Stomach (tissue), 19 donors: ENCODE measurements at places on chromosomes 6 and 20.

- DNase-seq, result no peak
These were observed 26.0 kb upstream of the PI16 start for GRCh38 chr6:36928547-36928918.

- no peak for DNase-seq
These were observed 2.2 kb downstream of the CCN2 start for GRCh38 chr6:131948692-131949619.

DNA sequence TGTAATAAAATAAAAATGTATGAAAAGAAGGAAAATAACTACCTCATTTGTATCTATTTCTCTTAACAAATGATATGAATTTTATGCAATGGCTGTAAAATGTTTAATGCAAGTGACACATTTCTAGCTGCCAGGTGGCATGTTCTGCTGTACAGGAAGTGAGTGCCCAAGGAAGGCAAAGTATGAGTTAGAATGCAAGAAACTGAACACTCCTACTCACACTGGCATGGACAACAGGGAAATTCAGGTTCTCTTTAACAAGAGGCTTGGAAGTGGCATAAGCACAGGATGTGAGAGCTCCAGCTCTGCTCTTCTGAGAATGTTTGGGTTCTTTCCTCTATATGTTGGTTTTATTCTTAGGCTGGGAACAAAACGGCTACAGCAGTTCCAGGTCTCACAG, 20.4 kb upstream of the LAMA4 start:
- DNase-seq, result no peak

DNA sequence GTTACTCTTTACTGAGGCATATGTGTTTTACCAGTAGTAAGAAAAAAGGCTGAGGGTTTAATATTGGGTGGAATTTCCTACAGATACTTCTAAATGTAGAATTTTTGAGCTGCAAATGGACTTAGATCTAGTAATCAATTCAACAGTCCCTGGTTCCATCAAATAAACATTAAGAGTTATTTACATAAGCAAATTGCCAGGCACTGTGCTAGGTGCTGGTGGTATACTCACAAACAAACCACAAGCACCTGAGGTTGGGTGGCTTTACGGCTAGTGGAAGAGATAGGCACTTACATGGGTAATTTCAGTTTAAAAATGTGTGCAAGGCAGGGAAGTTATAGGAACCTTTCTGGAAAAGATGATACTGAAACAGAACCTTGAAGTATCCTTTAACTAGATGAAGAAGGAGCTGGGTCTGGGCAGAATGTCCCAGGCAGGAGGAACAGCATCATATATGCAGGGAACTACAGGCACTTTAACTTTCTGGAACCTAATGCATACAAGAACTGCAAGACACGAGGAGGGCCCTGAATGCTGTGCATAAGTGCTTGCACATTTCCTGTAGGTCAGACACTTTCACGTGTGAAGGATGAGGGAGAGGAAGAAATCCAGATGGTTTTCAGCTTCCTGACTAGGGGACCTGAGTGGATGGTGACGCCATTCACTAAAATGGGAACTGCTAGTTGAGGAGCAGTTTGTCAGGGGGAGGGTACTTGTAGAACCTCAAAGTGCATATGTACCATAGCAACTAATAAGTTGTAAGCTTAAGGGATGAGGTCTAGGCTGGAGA, 4.5 kb downstream of the CCN6 start:
- DNase-seq, result no peak

DNA sequence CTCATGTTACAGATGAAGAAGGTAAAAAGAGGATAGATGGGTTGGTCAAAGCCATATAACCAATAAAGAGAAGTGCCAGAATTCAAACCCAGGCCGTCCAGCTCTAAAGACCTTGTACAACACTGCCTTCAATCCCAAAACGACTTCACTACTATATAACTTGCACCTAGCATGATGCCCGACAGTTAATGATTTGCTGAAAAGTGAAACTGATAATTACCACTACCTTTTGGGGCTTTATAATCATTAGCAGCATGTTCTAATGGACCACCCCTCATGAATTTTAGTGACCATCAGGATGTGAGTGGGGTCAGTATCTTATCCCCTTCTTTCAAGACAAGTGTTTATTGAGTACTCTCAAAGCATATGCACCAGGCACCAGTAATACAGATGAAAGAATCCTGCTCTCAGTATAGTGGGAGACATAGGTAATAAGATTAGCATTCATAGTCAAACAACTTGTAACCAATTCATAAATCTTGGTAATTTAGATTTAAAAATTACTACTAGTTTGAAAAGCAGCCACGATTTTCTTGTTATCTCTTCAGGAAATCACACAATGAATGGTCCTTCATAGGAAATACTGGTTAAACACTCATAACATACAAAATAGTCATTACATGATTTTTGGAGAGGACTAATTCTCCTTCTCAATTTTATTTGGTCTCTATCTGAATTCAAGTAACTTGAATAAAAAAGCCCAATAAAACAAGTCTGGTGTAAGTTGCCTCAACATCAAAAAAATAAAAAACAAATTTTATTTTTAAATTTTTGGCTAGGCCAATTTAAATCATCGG, 98.0 kb downstream of the EPB41L2 start:
- DNase-seq, result no peak

DNA sequence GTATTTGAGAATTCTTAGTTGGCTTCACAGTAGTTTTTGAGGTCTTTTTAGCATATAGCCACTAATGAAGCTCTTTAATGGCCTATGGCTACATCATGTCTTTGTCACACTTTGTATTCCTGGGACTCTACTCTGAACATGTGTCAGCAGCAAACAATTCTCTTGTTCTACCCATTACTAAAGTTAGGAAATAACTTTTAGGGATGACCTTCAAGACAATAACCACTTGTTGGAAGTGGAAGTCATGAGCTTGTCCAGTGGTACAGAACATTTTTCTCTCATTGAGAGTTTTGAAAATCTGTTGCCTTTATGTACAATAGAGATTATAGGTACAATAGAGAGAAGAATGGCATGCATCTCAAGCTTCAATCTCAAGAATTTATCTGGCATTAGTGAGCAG, 571.6 kb upstream of the JAG1 start:
- DNase-seq, result no peak

DNA sequence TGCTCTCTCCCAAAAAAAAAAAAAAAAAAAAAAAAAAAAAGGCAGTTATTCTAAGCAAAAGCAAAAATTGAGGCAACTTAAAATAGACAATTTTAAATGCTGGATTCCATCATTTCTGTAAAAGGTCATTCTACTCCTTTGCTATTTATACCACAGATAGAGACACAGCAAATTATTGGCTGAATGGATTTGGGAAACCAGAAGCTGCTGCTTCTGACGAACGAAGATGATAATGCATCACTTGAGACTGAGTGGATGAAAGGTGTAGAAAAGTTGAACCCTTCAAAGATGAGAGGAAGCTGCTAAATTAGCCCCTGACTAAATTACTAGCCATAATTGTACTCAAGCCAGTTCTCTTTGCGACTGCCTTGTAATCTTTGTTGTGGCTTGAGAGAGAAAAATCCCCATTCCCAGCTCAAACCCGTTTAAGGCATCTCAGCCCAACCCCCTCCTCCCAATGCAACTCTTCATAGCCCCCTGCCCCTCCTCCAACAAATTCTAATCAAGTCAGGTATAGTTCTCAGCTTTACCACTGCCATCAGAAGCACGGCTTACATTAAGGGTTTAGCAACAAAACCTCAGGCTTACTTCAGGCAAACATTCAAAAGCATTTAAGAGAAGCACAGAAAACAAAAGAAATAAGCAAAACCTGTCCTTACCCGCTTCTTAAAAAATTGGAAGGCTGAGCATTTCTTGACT, 1.0 kb downstream of the SGK1 start:
- no peak for DNase-seq

- DNase-seq, result no peak
These were observed 396.6 kb upstream of the ID4 start for GRCh38 chr6:19440531-19440930.

DNA sequence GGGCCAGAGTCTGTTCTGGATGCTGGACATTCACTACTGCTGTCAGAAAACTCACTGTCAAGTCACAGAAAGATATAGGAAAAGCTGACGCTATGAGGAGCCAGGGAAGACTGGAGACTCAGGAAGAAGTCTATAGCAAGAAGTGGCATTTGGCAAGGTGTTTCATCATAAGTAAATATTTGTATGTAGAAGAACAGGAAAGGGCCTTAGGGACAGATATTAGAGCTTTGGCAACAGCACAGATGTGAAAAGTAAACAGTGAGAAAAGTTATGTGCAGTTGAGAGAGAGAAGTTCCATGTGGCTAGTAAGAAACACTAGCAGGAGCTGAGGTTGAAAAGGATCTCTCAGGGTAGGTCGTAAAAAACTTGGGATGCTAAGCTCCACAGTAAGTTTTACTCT, 868.9 kb downstream of the PHF3 start:
- no peak for DNase-seq

DNA sequence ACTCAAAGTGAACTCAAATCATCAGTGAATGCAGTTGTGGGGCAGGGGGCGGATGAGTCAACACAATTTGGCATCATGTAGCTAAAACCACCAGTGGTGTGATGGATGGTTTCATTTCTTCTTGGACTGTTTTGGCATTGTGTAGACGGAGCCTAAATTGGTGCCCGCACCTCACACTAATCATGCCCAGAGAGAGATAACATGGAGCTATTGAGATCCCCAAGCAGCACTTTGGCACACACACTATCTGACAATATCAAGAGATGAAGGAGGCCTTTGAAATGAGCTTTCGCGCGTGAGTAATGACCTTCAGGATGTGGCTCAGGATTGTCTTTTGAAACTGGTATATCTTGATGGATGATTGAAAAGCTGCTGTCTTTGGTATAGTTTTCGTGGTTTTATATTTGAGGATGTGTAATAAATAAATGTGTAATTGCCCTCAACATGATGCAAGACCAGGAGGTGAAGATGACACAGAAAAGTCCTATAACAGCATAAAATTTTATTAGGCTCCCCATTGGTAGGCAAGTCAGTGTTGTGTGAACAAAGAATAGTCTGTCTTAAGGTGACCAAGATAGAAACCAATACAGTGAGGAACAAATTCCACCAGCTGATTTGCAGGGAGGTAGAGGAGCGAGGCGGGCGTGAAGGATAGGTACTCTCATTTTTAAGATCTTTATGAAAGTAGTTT, 174.2 kb downstream of the TSHZ2 start:
- no peak for DNase-seq

DNA sequence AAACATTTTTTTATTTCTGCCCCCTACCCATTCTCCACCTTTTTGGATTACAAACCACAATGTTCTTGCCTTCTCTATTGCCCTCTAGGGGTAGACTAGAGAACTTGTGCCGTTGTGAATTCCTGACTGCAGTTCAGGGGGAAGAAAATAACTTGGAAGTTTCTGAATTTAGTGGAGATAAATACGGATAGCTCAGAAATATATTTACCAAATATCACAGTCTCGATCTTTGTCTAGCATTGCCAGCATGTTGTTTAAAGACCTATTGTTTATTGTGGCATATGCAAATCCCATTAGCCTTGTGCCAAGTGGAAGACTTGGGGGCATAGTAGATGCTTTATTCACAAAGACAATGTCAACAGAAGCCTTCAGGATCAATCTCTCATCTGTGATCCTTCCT, 154.1 kb upstream of the MMS22L start:
- no peak for DNase-seq

DNA sequence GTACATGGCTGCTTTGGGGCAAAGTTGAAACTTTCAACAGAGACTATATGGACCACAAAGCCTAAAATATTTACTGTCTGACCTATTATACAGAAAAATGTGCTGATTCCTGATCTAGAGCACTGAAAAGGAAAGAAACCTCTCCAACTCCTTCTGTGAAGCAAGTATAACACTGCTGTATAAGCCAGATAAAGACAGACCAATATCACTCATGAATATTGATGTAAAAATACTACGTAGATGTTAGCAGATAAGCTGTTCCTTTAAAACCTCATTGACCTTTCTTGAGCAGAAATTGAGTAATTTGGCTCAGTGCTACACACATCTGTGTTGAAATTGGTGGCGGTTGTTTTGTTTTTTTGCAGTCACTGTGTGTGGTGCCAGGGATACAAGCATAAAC, 69.9 kb upstream of the HDAC2 start:
- no peak for DNase-seq

GRCh38 chr6:150600301-150601017, 774 bp downstream of the PLEKHG1 start:
- peak; percentile 93 for DNase-seq

GRCh38 chr20:43725666-43726065, 1.1 kb downstream of the GTSF1L start:
- no peak for DNase-seq

GRCh38 chr20:31543966-31544598, 29.8 kb downstream of the HM13 start:
- DNase-seq, result peak; percentile 55

GRCh38 chr20:2918096-2919049, 45.1 kb downstream of the PTPRA start:
- no peak for DNase-seq

GRCh38 chr6:19035461-19036195, 648.5 kb downstream of the RNF144B start:
- DNase-seq, result no peak

- DNase-seq, result no peak
These were observed 71.7 kb upstream of the LY86 start for GRCh38 chr6:6516666-6517458.

- DNase-seq, result peak; percentile 49
These were observed 101.6 kb downstream of the DACT2 start for GRCh38 chr6:168217880-168218537.

DNA sequence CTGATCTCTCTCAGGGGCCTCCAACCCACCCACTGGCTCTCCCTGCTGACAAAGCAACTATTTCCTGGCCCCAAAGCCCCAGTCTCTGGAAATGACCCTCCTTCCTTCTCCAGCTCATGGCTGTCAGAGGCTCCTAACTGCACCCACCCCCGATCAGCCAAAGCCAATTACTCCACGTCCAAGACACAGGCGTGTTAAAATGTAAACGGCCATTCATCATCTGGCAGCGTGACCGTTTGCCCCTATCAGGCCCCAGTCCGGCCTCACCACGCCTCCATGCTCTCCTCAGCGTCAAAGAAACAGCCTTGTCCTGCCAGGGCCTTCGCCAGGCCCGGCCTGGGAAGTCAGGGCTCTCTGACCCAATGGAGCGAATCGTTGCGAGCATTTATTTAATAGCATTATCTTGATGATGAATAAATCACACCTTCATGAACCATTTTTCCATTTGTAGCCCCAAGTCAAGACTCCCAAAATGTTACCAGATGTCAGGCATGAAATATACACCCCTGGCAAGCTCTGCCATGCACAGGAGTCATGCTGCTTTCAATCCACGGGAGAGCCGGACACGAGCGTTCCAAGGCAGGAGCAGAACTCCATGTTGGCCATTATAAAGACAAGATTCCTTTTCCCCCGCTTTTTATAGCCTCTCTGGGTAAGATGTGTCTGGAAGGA, 17.7 kb downstream of the RIPOR3 start:
- DNase-seq, result peak; percentile 55

- DNase-seq, result no peak
These were observed 353.9 kb downstream of the BCKDHB start for GRCh38 chr6:80460257-80460865.

GRCh38 chr20:23625236-23625964, 12.4 kb downstream of the CST3 start:
- DNase-seq, result no peak

DNA sequence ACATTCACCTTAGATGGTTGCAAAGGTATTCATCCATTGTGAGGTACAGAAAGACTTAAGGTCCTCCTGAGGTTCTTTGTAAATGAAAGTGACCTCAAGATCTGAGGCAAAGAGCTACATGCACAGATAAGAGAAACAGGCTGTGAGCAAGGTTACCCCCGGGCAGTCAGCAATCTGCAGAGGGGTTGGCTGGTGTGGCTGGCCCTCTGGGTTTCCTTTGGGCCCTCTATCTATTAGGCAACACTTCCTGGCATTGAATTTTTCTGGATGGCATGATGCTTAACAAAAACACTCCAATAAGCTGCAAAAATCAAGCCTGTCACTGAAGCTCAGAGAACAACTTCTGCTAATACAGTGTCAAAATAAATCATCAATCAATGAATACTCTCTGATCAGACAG, 48.9 kb upstream of the RALGAPA2 start:
- DNase-seq, result no peak
